Gastroesophageal sphincter (tissue), 4 donors: ENCODE measurements at places on chromosomes 13 and 19.

DNA sequence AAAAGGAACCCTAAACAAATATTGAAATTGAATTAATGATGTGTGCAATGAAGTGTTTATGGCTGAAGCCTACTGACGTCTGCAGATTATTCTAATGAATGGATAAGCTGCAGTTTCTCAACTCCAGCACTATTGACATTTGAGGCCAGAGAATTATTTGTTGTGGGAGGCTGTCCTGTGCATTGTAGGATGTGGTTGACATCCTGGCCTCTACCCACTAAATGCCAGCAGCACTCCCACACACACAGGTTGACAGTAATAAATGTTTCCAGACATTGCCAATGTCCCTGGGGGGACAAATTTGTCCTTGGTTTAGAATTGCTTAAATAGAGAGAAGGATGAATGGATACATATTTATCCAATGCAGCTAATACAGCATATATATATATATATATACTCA, 19.2 kb upstream of the MYH14 start:
- ATAC-seq = no peak

- no peak for ATAC-seq
These were observed 216.3 kb downstream of the RGCC start for GRCh38 chr13:41673640-41674039.

- no peak for ATAC-seq
These were observed 978 bp downstream of the KLK8 start for GRCh38 chr19:51000426-51000825.

DNA sequence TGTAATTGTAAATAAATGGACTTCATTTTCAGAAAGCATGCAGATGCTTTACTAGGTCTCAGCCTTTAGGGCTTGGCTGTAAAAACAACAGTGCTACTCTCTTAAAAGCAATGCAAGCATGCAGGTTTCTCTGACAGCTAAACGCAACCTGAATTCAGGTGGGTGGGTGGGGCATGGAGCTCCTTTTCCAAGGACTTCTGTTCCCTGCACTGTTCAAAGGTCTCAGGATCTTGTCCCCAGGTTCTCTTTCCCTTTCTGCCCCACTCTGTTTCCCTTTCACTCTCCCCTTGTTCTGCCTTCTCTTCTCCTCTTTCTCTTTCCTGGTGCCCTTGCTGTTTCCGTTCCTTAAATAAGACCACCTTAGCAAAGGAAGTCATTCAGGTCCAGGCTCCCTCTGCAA, 1527.5 kb upstream of the SLC10A2 start:
- ATAC-seq = no peak

DNA sequence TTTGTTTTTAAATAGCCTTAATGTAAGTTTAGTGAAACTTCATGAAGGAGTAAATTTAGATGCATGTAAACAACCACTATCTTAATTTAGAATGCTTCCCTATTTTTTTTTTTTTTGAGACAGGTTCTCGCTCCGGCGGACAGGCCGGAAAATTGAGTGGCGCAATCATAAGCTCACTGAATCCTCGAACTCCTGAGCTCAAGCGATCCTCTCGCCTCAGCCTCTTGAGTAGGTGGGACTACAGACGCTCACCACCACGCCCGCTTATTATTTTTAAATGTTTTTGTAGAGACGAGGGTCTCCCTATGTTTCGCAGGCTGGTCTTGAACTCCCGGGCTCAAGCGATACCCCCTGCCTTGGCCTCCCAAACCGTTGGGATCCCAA, 1.6 kb downstream of the TEX30 start:
- no peak for ATAC-seq

DNA sequence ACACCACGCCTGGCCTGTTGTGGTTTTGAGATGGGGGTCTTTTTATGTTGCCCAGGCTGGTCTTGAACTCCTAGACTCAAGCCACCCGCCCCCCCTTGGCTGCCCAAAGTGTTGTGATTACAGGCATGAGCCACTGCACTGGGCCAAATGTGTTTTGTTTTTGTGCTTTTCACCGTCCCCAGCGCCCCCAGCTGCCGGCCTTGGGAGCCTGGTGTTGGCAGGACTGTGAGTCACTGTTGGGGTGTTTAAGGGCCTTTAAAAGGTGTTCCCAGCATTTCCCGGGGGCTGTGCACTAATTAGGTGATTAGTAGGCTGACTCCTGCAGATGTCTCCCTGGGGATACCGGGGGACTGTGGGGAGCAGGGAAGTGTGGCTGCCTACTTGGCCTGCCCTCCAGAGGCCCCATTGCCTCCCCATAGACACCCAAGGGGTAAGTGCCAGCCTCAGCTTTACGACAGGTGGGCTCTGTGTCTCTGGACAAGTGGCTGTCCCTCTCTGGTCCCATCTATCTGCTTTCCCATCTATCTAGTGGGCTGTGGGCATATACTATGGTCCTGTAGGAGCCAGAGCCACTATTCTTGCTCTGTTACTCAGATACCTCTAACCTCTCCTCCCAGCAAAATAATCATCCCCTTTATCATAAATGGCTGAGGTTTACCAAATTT, 11.8 kb upstream of the TLE5 start:
- ATAC-seq = no peak

DNA sequence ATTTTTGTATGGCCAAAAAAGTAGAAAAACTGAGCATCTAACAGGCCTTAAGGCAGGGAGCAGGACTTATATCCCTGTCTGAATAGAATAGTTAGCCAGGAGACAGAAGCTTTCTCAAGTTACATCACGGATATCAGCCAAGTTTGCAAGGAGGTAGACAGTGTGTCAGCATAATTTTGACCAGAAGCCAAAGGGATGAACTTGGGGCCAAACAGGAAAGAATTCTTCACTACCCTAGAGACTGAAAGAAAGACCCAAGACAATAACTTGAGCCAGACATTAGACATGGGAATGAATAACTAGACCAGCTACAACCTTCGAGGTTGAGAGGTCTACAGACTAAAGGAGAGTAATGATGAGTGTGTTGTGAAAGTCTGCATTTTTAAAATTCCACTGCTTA, 48.1 kb upstream of the PCDH9 start:
- no peak for ATAC-seq

DNA sequence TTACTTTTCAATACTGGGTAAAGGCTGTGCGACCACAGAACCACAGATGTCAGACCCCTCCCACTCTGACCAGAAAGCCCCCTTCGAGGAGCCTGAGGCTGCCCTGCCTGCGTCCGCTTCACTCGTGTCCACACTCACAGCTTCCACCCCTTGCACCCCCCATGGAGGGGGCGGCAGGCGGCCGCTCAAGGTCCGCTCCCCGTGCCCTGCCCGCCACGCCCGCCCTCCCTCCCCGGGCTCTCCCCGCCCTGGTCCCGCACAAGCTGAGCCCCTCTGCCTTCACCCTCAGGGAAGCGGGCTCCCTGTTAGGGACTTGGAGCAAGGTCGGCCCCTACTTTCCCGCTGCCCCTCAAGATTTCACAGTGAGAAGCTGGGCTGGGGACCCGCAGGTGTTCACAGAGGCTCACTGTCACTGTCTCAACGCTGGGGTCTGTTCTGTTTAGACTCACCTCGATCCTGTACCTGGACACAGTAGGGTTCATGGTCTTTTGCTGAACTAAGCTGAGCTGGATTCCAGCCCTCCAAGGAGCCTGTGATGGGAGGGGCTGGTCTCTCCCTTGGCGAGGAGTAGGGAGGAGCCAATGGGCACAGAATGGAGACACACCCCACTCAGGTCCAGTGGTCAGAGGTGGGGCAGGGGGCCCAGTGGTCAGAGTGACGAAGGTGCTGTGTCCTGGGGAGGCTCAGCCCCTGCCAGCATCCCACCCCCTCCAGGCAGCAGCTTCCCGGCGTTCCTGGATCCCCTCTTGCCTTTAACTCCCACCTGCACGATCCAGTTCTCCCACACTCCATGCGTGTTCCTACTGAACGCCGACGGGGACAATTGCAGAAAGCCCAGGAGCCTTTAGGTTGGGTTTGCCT, 69.5 kb downstream of the SPACA7 start:
- no peak for ATAC-seq

- no peak for ATAC-seq
These were observed 10.0 kb downstream of the FCGBP start for GRCh38 chr19:39924389-39924788.

- ATAC-seq = no peak
These were observed 11.7 kb downstream of the TJP3 start for GRCh38 chr19:3719868-3720267.

GRCh38 chr13:49097374-49097773, 121.7 kb downstream of the FNDC3A start:
- ATAC-seq = no peak

GRCh38 chr13:21964686-21965085, 293.8 kb downstream of the FGF9 start:
- no peak for ATAC-seq

- ATAC-seq = peak; percentile 56
These were observed 50.7 kb upstream of the PNMA8B start for GRCh38 chr19:46546194-46546896.

- no peak for ATAC-seq
These were observed 28.4 kb downstream of the NFIX start for GRCh38 chr19:13023656-13024055.

DNA sequence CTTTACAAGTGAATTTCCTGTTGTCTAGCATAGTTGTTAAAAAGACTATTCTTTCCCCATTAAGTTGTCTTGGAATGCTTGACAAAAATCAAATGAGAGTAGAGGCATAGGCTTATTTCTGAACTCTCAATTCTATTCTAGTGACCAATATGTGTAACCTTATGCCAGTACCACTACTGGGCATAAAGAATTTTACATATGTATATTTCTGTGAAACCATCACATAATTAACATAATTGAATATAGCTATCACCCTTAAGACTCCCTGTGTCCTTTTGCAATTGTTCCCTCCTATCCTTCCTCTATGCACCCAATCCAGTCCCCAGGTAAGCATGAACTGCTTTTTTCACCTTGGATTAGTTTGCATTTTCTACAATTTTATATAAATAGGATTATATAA, 165.0 kb downstream of the DNAJC3 start:
- no peak for ATAC-seq

- ATAC-seq = no peak
These were observed 2.0 kb downstream of the ZNF823 start for GRCh38 chr19:11736696-11737095.

DNA sequence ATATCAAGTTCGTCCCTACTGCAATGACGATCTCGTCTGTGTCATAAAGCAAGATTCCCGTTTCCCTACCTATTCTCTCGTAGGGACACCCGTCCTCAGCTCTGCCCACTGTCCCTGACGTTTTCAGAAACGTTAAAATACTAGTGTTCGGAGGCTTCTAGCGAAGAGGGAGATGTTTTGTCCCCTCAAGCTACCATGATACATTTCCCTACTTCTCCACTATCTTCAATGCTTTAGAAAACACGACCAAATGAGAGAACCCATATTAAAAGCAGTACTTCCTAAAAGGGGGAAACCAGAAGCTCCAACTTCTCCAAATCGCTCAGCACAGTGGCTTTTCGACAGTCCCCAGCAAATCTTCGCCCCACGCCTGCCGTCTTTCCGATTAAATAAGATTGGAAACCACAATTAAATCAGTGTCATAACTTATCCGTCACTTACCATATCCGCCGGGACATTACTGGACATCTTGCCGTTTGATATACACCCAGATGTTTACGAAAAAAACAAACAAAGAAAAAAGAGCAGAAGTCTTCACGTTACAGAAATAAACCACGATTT, 1.3 kb downstream of the UBL3 start:
- no peak for ATAC-seq

- no peak for ATAC-seq
These were observed 2.5 kb downstream of the ITM2B start for GRCh38 chr13:48235341-48236135.

GRCh38 chr19:18233224-18233825, 7.1 kb upstream of the PDE4C start:
- ATAC-seq = peak; percentile 26

- no peak for ATAC-seq
These were observed 18.5 kb downstream of the KLF2 start for GRCh38 chr19:16343156-16343555.

GRCh38 chr19:41785653-41786052, 10.7 kb upstream of the CEACAM3 start:
- no peak for ATAC-seq

- ATAC-seq = no peak
These were observed 65.8 kb upstream of the SLITRK6 start for GRCh38 chr13:85864963-85865530.

DNA sequence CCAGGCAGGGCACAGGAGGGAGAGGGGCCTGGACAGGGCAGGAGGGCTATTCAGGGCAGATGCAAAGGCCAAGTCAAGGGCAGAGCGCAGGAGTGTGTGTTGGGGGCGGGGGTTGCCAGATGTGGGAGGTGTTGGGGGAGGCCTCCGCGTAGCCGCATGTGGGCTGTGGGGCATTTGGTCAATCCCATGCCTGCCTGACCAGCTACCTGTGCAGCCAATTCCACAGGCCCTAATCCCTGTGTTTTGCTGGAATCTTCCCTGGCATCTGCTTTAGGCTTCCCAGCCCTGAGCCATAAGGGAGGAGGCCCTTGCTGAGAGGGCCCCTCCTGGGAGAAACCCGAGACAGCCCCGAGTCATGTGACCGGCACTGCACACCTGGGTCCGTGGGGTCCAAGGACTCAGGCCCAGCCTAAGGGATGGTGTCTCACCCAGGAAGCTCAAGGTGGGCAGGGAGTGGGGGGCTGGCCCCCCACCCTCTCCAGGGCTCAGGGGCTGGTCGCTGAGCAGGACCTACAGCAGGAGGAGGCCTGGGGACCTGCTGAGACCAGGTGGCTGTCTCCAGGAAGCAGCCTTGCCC, 20.3 kb downstream of the RFX1 start:
- ATAC-seq = no peak

GRCh38 chr13:99395436-99395835, 88.2 kb upstream of the GPR183 start:
- no peak for ATAC-seq

- ATAC-seq = no peak
These were observed 2.0 kb downstream of the FBL start for GRCh38 chr19:39843919-39844793.

DNA sequence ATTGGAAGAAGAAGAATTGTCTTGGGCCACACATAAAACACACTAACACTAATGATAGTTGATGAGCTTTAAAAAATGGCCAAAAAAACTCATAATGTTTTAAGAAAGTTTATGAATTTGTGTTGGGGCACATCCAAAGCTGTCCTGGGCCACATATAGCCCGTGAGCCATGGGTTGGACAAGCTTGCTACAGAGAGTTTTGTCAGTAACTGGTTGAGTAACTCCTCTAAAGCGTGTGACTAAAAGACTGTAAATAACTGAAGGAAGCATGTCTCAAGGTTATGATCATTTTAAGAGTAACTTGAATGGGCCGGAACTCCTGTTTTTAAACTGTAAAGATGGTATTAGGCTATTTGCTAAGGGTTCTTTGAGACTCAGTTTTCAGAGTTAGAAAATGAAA, 118.0 kb downstream of the KL start:
- ATAC-seq = no peak

DNA sequence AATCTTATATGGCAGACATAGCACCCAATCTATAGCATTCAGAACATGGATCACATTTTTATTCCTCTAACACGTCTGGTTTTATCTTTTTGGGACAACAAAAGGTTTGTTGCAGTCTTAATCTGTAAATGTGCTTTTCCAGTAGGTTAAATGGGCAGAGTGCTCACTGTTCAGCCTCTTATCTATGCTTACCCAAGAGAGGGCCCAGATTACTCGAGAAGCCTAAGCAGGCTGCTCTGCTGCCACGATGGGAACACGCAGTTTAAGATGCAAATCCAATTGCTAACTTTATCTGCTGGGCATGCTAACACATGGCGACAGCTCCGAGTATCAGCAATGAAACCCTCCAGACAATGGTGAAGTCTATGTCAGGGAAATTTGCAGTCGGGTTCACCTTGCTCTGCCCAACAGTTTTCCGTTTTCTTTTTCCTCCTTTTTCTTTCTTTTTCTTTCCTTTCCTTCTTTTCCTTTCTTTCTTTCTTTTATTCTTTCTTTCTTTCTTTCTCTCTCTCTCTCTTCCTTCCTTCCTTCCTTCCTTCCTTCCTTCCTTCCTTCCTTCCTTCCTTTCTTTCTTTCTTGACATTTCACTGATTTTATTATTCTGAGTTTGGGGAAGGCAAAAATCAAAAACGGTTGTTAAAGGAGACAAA, 115.3 kb downstream of the RBM26 start:
- no peak for ATAC-seq
